Left kidney (tissue), 8 donors: ENCODE measurements at places on chromosomes 12 and 14. TPM values are rescaled to one million over a fixed set of nuclear protein-coding genes. Genes with fewer than 3 reads are reported as not detected.

- no peak for DNase-seq
Measured at GRCh38 chr12:27193854-27194544, 50.1 kb upstream of the STK38L start.

DNA sequence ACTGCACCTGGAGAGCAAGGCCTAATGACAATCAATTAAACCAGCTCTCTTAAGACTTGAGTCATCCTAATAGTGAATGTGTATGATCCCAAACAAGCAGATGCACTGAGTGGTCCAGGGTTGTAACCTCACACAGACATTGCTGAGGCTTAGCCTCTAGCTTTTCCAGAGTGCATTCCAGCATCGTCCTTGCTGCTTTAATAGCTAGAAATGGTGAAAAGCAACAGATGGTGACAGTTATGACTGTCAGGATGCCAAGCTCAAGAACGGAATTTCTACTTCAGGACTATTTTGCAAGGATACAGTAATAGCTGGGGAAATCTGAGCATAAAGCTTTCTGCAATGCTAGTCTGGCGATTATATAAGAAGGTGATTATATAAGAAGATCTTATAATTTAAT lies 34.6 kb downstream of the PTPRR start:
- no peak for DNase-seq

GRCh38 chr14:21748869-21749303 lies 75.3 kb upstream of the OR4E1 start:
- peak; percentile 54 for DNase-seq

DNA sequence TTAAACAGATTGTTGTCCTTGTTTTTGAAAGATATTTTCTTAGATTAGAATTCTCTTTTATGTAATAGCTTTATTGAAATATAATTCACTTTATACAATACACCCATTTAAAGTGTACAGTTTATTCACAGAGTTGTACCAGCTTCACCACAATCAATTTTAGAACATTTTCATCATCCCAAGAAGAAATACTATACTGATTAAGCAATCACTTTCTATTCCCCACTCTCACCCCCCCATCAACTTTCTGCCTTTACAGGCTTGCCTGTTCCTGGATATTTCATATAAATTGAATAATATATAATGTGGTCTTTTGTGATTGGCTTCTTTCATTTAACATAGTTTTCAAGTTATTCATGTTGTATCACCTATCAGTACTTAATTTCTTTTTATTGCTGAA lies 44.4 kb downstream of the ARHGAP5 start:
- no peak for DNase-seq

- DNase-seq: no peak
Measured at GRCh38 chr12:60070552-60070951, 474.7 kb downstream of the SLC16A7 start.

DNA sequence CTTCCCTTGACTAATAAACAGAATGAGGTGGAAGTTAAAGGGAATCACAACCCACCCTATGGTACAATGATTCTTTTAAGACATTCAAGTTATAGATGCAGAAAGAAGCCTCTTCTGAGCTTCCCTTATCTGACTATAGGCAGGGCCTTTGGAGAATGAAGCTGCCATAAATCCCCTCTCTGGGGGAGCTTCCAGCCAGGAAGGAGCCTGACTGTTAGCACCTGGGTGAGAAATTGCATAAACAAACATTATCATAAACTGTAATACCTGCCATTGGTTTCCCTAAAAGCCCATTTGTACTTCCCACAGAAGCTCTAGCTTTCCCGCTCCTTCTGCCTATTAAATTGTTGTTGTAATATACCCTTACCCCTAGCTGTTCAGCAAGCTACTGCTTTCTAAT lies 81.3 kb upstream of the RESF1 start:
- DNase-seq: no peak

DNA sequence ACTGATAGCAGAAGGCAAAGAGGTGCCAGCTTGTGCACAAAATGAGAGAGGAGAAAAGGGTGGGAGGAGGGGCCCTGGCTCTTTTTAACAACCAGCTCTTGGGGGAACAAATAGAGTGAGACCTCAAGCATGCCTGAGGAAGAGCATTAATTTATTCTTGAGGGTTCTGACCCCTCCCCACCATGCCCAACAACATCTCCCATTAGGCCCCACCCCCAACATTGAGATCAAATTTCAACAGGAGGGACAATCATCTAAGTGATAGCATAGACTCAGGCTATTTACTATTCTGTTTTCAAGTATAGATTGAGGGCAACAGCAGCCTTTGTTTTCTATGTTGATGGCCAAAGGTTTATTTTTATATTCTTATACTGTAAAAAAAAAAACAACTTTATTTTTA lies 59.7 kb downstream of the FUT8 start:
- peak; percentile 10 for DNase-seq

DNA sequence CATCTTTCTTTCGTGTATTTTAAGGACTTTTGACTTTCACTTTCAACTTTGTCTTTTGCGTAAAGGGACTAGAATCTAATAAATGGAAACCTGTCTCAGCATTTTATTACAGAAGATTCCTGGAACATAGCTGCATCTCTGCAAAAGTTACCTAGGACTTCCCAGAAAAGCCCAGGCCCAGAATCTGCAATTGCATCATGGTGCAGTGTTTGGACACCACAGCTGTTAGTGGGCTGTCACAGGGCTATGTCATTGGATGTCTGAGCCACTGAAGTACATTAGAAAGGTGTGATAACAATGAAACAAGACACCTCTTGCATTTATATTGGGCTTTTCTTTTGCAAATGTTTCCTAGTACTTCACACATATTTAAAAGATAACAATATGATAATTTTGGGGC lies 199.9 kb upstream of the IGF1 start:
- no peak for DNase-seq

DNA sequence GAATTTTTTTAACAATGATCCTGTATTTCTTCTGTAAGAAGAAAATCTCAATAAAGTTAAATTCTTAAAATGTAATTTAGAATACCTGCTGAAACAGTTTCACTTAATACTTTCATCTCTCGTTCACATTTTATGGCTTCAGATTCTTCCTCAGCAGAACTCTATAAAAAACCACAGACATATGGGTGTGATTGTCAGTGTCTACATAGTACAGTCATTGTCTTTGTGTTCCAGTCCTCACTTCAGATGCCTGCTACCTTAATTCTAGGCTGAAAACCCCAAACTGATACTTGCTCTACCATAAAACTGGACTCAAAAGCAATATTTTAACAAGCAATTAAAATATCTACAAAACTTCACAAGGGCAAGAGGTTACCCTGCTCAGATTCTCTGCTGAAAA lies 71.8 kb downstream of the DNAI7 start:
- no peak for DNase-seq

- no peak for DNase-seq
Measured at GRCh38 chr12:7605900-7606465, 59.7 kb downstream of the APOBEC1 start.

DNA sequence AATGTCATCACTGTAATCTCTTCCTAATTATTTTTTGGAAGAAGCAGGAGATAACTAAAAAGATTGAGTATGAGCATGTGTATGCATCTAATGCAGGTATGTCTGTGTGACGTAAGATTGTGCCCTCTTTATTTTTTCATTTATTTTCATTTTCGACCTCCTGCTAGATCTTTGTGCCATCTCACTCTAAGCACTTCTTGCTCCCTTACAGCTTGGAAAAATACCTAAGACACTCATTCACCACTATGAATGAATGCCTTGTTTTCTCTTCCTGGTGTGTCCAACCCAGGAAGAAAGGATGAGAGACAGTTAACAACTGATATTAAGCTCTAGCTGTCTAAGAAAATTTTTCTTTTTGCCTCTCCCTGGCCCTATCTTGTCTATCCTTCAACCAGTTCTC lies 76.8 kb upstream of the CISTR start:
- no peak for DNase-seq

GRCh38 chr12:132163041-132163910 lies 19.0 kb downstream of the NOC4L start:
- no peak for DNase-seq

DNA sequence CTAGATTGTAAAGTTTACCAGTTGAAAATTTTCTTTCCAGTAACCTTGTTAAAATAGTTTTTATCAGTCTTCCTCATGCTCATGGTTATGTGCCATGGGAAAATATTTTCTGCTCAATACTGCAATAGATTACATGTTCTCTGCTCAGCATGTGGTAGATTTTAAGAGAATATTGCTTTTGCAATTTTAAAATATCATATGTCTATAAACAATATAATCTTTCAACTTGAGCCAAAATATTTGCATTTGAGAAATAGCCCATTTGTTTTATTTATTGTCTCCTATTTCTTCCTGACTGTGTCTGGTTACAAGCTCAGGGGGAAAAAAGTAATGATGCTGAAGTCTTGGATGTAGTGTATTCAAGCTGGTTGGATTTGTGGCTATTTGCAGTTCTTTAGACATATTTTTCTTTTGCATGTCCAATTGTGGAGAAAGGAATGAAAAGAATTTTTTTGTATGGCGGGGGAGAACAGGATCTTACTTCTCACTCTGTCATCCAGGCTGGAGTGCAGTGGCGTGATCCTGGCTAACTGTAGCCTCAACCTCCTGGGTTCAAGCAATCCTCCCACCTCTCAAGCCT lies 342.6 kb upstream of the NAV3 start:
- no peak for DNase-seq

- DNase-seq: no peak
Measured at GRCh38 chr12:53624956-53625355, 1.2 kb downstream of the ATF7 start.

DNA sequence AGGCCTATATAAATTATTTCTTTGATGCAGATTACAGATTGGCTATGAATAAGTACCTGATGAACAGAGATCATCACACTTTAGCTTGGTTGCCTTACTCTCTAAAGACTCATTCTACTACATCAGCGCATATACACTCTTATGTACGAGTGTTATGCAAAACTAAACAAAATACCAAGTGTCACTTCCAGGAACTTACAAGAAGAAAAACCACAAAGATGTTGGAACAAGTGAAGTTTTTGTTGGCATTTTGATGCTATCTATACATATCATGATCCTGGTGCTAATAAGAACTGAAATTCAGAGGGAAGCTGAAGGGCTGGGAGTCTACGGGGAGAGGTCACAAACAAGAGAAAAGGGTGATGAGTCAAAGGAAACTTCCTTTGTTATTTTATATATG lies 47.9 kb upstream of the CERS5 start:
- DNase-seq: no peak

DNA sequence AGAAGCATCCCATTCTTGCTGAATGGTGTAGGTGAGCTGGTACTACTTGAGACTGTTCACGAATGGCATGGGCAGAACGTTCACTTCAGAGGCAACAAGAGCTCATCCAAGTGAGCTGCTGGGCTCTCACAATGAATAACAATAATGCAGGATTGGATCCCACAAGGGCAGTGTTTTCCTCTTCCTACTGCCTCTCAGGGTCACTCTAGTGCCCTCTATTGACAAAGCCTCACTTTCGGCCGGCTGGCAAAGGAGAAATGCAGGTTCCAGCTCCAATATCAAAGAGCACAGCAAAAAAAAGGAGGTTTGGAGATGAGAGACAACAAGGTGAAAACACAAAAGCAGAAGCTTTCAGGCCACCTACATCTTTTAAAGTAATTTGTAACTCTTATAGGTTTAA lies 74.6 kb upstream of the MYF6 start:
- DNase-seq: no peak

DNA sequence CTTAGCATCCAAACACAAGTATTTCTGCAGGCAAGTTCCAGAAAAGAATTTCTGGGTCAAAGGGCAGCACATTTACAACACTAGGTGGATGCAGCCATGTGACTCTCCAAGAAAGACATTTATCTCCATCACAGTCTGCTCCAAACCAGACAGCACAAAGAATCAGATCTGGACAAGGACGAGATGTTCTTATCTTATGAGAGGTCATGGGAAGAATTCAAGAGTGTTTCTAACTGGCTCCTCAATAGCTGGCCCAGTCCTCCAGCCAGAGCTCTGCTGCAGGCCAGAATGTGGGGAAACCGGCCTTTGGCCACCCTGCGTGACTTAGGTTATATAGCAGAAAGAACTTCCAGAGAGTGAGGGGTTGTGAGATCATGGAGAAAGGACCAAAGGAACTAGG lies 17.4 kb downstream of the TMEM119 start:
- DNase-seq: no peak

DNA sequence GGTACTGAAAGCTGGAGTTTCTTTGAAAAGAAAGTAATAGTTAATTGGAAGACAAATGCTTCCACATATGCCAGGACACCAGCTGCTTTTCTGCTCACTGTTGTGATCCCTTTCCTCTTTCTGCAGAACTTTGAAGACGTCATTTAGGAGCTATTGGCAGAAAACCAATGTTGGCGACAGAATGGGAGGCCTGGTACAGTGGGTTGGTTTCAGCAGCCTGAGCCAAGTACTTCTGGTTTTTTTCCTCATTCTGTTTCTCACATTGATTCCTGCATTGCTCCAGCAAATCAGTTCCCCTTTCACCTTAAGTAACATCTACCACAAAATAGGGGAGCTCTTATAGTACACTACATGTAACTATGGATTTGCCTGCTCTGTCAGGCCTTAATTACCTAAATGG lies 96.9 kb downstream of the FIGNL2 start:
- DNase-seq: no peak

- no peak for DNase-seq
Measured at GRCh38 chr14:79949906-79950305, 261.4 kb downstream of the DIO2 start.

DNA sequence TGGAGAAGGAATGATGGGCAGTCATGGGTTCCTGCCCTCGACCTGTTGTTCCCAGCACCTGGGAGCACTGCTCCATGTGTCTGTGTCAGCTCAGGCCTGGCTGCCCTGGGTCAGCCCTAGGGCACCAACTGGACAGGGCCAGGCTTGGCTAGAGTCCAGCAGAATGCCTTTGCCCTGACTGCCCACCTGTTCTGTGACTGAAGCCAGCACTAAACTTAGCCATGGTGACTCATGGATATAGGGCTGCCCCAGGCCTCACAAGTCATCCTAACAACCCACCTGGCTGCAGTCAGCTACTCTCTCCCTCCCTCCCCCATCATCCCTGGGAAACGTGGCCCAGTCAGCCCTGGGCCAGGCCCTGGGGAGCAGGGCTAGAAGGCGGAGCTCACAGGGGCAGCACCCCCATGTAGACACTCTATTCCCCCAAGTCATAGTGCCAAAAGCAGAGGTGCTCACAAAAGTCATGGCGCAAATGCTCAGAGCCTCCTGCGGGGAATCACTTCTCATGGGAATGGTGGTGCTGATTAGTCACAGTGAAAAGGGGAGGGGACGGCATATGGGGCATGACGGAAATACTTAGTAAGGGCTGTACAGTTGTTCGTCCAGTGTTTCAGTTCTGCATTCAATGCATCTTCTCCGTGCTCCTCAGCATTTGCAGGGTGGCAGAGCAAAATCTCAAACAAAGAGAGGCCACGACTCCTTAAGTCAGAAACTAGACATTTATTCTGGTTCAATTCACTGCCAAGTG lies 52.0 kb upstream of the NTF3 start:
- no peak for DNase-seq

GRCh38 chr12:104456950-104457745 lies 400 bp downstream of the CHST11 start:
- peak; percentile 83 for DNase-seq

- no peak for DNase-seq
Measured at GRCh38 chr12:46214668-46215436, 54.0 kb downstream of the SLC38A1 start.

The DDHD1 gene
- polyA plus RNA-seq: 17.6 TPM

The RARG gene
- 33.9 TPM for polyA plus RNA-seq

The SAMD15 gene
- 12.7 TPM for polyA plus RNA-seq

The SRRM4 gene
- 0.02 TPM for polyA plus RNA-seq

The RTRAF gene
- polyA plus RNA-seq: 275 TPM
